Activated CD4-positive, alpha-beta memory T cell treated with anti-CD3 and anti-CD28 coated beads for 36 hours (primary cell): ENCODE measurements at places on chromosomes 7 and 10. TPM values are rescaled to one million over a fixed set of nuclear protein-coding genes. Genes with fewer than 3 reads are reported as not detected.

DNA sequence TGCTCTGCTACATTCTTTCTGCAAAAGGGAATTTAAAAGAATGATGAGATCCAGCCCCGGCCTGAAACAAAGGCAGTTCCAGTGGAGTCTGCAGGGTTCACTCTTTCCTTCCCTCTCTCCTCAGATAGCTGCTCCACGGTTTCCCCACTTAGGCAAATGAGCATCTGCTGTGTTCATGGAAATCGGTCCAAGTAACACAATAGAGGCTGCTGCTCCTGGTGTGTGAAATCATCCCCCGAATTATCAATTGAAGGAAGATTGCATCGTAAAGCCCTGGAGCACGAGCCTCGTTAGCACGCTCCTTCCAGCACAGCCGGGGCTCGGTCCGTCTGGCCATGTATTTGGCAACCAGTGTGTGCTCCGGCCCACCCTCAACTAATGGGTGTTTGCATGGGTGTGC, 108.3 kb upstream of the DPP6 start:
- no peak for DNase-seq

DNA sequence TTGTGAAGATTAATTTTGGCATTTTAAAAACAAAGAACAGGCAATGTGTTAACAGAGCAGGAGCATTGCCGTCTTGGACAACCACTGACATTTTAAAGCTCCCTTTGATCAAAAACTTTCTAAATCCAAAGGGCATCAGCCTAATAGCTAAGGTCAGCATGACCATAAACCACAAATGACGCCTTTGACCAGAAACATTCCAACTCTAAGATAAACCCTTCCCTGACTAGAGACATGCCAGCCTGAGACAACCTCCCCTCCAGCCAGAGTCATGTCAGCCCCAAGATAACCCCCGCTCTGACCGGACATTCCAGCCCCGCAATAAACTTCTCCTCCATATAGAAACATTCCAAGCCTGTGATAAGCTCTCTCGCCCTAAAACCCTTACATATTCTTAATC, 949.4 kb upstream of the POT1 start:
- DNase-seq = no peak

DNA sequence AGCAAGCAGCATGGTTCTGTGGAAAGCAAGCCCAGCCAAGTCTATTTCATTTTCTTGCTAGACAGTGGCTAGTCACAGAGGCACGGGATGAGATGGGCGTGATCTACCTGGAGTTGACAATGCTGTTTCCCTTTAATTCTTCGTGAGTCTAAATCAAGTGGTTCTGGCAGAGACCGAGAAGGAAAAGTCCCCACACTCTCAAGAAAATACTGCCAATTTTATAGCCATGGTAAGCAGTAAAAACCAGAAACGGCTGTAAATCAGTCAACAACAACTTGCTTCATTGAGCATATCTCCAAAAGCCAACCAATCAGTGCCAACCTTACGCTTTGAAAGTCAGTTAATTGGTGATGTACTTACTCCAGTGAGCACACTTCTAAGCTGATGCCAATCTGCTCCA, 223.4 kb downstream of the SEC23IP start:
- DNase-seq = no peak

DNA sequence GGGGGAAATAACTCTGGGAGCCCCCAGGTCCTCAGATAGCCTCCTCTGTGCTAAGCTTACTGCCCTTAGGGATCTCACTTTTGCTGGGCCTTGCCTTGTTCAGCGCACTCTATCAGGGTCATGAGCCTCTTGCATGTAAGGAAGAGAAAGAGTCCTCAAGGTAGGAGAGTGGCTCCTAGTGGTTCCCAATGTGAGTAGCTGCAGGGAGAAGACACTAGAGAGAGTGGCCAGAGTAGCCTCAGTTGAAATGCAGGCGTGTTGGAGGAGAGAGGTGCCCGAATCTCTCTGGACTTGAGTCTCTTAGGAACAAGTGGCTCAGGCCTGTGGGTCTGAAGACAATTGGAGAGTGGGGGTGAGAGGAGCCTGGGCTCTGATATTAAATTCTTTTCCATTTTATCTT, 94.3 kb upstream of the SORCS3 start:
- no peak for DNase-seq

GRCh38 chr10:42738679-42739078, 43.9 kb upstream of the BMS1 start:
- DNase-seq = no peak

DNA sequence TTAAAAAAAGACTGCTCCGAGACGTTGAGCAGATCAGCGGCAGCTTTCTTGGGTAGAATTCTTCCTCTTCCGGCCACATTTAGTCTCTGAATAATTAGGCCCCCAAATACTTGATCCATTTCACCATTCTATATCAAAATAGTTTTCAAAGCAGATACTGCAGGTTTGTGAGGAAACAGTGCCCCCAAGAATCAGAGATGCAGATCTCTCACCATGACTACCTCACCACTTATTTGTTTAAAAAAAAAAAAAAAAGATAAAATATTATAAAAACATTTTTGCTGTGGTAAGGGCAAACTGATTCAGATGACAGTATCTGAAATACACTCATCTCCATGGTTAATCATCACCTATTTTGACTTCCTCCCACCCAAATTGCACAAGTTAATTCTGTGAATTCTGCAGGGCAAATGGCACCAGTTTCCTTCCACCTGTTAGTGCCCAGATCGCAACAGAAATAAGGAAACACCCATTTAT, 210.4 kb downstream of the FAM107B start:
- DNase-seq = peak; percentile 40

Gene UPP1
- 115 TPM for total RNA-seq

Gene CHST15
- 0.05 TPM for total RNA-seq

Gene MALSU1
- total RNA-seq = 100 TPM

Gene CCL24
- total RNA-seq = not detected

Gene BTBD16
- total RNA-seq = not detected
